ENCODE measurements at places on chromosomes 11 and 22.

GRCh38 chr11:72352859-72353551 lies 81.3 kb downstream of the CLPB start:
- DNase-seq, result no peak

DNA sequence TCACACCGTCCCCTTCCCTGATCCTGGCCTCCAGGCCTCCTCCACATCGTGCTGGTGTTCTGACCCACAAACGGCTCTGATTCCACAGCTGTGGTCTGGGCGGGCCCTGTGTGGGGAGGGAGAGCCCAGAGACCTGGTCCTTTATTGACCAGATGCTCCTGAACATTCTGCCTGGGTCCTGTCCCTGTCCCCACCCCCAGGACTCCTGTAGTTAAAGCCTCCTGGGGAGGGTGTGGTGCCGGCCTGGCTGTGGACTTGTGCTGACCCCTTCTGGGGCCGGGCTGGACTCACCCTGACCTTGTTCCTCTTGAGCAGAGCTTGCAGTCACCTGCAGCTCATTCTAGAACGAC lies 128.7 kb downstream of the CTTN start:
- no peak for DNase-seq

DNA sequence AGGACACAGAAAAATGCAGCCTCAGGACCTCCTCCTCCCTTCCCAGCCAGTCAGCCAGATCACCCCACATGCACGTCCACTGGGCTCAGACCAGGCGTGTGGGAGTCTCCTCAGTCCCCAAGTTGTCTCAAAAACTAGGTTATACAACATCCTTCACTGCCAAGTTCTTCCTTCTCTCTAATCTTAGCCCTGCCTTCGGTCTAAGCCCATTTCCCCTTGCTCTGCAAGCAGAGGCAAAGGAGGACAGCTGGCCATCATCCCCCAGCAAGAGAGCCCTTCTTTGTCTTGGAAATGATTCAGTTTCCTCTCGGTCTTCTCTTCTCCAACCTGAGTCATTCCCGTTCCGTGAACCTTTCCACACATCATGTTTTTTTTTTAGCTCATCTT lies 14.0 kb upstream of the NRGN start:
- no peak for DNase-seq

DNA sequence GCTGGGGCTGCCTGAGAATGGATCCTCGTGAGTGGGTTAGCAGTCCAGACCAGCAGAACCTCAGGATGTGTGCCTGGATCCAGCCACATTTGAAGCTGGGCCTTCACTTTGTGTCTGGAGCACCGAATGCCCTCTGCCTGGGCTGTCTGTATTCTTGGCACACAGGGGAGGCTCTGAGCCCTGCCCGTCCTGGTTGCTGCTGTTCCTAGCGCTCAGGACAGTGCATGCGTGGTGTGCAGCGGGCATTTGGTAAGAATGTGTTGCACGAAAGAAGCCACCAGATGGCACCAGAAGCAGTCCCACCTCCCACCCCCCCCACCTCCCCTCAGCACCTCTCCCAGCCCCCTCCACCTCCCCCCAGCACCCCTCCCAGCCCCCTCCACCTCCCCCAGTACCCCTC lies 4.1 kb upstream of the MAPK11 start:
- DNase-seq, result peak; percentile 27

Measured in NCI-H345 (cell line).